ENCODE measurements at places on chromosomes 1 and 21. TPM values are rescaled to one million over a fixed set of nuclear protein-coding genes. Genes with fewer than 3 reads are reported as not detected.

- no peak overlapping the region for H3K27ac ChIP-seq
- H3K4me3 ChIP-seq = no peak overlapping the region
- no peaks in the 10 kb centered on the region for H3K36me3 ChIP-seq
- DNase-seq = no peak
Observed at GRCh38 chr1:171019971-171020370, 70.7 kb upstream of the FMO3 start.

GRCh38 chr1:198007687-198008607 is 90.8 kb downstream of the LHX9 start:
- H3K36me3 ChIP-seq = no peaks in the 10 kb centered on the region
- H3K4me1 ChIP-seq = no peaks in the 10 kb centered on the region
- H3K27me3 ChIP-seq = no peaks in the 10 kb centered on the region
- no peak overlapping the region for H3K27ac ChIP-seq
- no peak for DNase-seq

Gene A3GALT2
- total RNA-seq = not detected

GRCh38 chr1:113540335-113540734 is 150.0 kb downstream of the MAGI3 start:
- H3K27ac ChIP-seq = no peak overlapping the region
- no peaks in the 10 kb centered on the region for H3K36me3 ChIP-seq
- no peak for DNase-seq
- H3K4me3 ChIP-seq = no peak overlapping the region

DNA sequence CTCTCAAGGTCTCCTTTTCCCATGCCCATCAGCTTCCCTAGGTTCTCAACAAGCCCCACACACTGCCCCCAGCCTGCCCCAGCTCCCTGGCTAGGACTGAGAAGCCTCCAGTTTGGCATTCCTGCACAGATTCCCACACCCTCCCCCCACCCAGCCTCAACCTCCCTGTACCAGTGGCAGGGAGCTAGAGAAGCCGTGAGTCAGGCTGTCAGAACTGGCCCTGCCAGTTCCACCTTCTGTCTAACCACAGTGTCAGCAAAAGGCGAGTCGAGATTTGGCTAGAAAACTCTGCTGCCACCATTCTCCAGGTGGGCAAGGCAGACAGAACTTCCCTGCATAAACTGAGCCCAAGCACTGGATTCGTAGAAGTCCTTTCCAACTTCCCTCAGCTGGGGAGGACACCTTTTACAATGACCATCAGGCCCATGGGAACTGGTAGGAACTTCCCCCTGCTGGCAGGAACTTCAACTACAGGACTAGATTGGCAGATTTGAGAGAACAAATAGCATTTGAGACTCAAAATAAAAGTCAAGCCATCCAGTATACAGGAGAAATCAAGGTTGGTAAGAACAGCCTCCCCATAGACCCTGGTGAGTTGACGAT is 31.0 kb downstream of the TNNT2 start:
- no peaks in the 10 kb centered on the region for H3K4me1 ChIP-seq
- no peak overlapping the region for H3K27ac ChIP-seq
- H3K4me3 ChIP-seq = no peak overlapping the region
- no peaks in the 10 kb centered on the region for H3K36me3 ChIP-seq

Gene ALPL
- 2.6 TPM for total RNA-seq

DNA sequence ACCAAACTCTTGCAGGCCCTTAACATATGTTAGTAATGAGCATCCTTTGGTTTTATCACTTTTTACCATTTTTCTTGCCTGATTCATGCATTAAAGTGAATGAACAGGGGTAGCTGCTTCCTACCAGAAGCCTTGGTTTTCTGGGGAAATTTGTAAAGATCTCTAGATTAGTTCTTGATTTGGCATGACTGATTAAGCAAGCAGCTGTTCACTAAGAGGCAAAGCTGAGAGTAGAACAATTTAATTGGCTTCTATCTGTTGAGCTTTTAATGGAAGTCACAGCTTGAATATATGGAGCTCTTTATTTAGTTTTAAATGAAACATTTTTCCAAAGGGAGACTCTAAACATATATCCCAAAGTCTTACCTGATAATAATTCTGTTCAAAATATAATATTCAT is 23.6 kb downstream of the TLCD4 start:
- H3K27ac ChIP-seq = no peak overlapping the region
- no peak for DNase-seq
- no peaks in the 10 kb centered on the region for H3K36me3 ChIP-seq
- H3K27me3 ChIP-seq = no peaks in the 10 kb centered on the region
- H3K4me1 ChIP-seq = no peaks in the 10 kb centered on the region
- no peak overlapping the region for H3K4me3 ChIP-seq

DNA sequence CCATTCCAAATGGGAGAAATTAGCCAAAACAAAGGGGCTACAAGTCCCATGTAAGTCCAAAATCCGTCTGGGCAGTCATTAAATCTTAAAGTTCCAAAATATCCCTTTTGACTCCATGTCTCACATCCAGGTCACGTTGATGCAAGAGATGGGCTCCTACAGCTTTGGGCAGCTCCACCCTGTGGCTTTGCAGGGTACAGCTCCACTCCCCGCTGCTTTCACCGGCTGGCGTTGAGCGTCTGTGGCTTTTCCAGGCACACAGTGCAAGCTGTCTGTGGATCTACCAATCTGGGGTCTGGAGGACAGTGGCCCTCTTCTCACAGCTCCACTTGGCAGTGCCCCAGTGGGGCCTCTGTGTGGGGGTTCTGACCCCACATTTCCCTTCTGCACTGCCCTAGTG is 130.2 kb downstream of the TPR start:
- H3K36me3 ChIP-seq = no peaks in the 10 kb centered on the region
- H3K27ac ChIP-seq = no peak overlapping the region
- H3K4me1 ChIP-seq = no peaks in the 10 kb centered on the region
- peak; percentile 36 for DNase-seq
- H3K27me3 ChIP-seq = no peaks in the 10 kb centered on the region
- no peak overlapping the region for H3K4me3 ChIP-seq
